ENCODE measurements at places on chromosomes 5 and 9. TPM values are rescaled to one million over a fixed set of nuclear protein-coding genes. Genes with fewer than 3 reads are reported as not detected.

The CTSV gene
- polyA plus RNA-seq, result 0.70 TPM

The CLIC3 gene
- 4.7 TPM for polyA plus RNA-seq

The GARNL3 gene
- 16.3 TPM for polyA plus RNA-seq

The SV2C gene
- 0.04 TPM for polyA plus RNA-seq

The RASEF gene
- 0.54 TPM for polyA plus RNA-seq

The PNPLA7 gene
- polyA plus RNA-seq, result 1.9 TPM

The ANKRD34B gene
- 0.83 TPM for polyA plus RNA-seq

The PCDHB6 gene
- polyA plus RNA-seq, result 1.9 TPM

The NIPAL4 gene
- polyA plus RNA-seq, result 0.05 TPM

The SPINK7 gene
- not detected for polyA plus RNA-seq

The FAT2 gene
- 6.6 TPM for polyA plus RNA-seq

The ARHGEF37 gene
- 4.0 TPM for polyA plus RNA-seq

The RMRP gene
- not detected for polyA plus RNA-seq

The AOPEP gene
- polyA plus RNA-seq, result 34.1 TPM

The ENTPD8 gene
- polyA plus RNA-seq, result 0.17 TPM

The PBX3 gene
- 15.0 TPM for polyA plus RNA-seq

The IFNK gene
- not detected for polyA plus RNA-seq

The ZNF483 gene
- 0.99 TPM for polyA plus RNA-seq

The KCNV2 gene
- polyA plus RNA-seq, result 0.09 TPM

The DIPK1B gene
- 20.1 TPM for polyA plus RNA-seq

The RNF208 gene
- polyA plus RNA-seq, result 2.6 TPM

The BTNL8 gene
- polyA plus RNA-seq, result not detected

The ENTPD2 gene
- 7.5 TPM for polyA plus RNA-seq

The TRIP13 gene
- 9.2 TPM for polyA plus RNA-seq

The PCDHGC4 gene
- polyA plus RNA-seq, result 1.6 TPM

The CTNND2 gene
- polyA plus RNA-seq, result 1.3 TPM

The TEK gene
- 20.7 TPM for polyA plus RNA-seq

The C5orf24 gene
- 58.1 TPM for polyA plus RNA-seq

The LCN9 gene
- polyA plus RNA-seq, result not detected

The SIT1 gene
- polyA plus RNA-seq, result not detected

The TMEM167A gene
- polyA plus RNA-seq, result 69.5 TPM

The PDE4D gene
- polyA plus RNA-seq, result 28.0 TPM

The PCDH12 gene
- polyA plus RNA-seq, result 14.1 TPM

The SPATA24 gene
- 10.6 TPM for polyA plus RNA-seq

The CDH18 gene
- polyA plus RNA-seq, result 16.4 TPM

The WDR5 gene
- 37.2 TPM for polyA plus RNA-seq

The ROR2 gene
- polyA plus RNA-seq, result 4.3 TPM

The C1QTNF3 gene
- polyA plus RNA-seq, result 126 TPM

The PITX1 gene
- polyA plus RNA-seq, result 17.1 TPM

The SOX30 gene
- 0.59 TPM for polyA plus RNA-seq

The PLEKHG4B gene
- 1.0 TPM for polyA plus RNA-seq

The SLC23A1 gene
- polyA plus RNA-seq, result 0.09 TPM

The OMD gene
- 5.4 TPM for polyA plus RNA-seq

The LOX gene
- polyA plus RNA-seq, result 105 TPM

The CARTPT gene
- polyA plus RNA-seq, result not detected

The AMBP gene
- not detected for polyA plus RNA-seq

The ASS1 gene
- 58.6 TPM for polyA plus RNA-seq

The OCLN gene
- 0.81 TPM for polyA plus RNA-seq

The LECT2 gene
- not detected for polyA plus RNA-seq
